ENCODE measurements at places on chromosomes 16 and 17.

DNA sequence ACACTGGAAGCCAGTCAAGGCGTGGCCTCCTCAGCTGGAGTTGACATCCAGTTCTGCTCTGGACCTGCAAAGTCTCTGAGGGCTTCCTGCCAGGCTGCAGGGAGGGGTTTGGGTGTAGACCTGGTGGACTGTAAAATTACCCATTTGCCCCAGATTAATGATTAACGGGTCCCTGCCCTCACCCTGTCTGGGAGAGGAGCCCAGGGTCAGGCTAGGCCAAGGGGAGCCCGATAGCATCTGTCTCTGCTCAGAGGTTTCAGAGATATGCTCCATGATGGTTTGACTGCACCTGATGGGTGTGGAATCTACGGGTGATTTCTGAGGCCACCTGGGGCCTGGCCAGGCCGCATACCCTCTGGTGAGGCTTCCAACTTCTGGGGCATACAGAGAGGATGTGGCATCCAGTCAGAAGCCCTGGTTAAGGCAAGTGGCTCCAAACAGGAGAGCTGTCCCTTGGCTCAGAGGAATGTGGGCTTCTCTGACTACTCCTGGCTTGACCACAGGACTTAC is 11.2 kb downstream of the PPY start:
- DNase-seq: no peak

- peak; percentile 43 for DNase-seq
Observed at GRCh38 chr17:58270476-58271215, 10.1 kb downstream of the MPO start.

DNA sequence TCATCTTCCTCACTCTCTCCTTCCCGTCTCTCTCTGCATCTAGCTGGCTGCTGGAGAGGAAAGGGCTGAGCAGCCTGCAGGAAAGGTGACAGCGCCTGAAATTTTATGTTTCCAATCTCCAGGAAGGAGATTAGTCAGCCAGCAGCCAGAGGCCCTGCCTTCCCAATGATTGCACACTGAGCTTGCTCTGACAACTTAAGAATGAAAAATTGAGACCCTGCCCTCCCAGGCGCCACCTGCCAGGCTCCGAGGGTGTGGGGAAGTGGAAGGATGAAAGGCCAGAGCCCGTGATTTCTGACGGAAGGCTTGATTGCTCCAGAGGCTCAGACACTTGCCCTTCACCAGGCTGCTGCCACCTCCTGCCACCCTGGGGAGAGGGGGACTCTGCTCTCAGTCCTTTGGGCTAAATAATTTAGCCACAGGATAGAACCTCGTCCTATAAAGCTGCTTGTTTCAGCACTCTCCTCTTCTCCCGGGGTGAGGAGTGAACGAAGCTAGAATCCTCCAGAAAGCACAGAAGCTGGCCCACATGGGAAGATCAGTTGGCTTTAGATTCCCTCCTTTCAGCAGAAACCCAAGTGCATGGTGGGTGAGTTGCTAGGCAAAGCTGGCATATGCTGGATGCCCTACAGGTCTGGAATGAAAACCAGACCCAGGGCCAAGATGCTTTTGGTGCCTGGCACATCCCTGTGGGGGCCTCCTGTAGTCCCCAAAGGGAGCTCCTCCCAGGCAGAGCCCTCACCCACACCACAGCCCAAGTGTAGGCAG is 33.5 kb downstream of the GRIN2C start:
- DNase-seq: no peak

DNA sequence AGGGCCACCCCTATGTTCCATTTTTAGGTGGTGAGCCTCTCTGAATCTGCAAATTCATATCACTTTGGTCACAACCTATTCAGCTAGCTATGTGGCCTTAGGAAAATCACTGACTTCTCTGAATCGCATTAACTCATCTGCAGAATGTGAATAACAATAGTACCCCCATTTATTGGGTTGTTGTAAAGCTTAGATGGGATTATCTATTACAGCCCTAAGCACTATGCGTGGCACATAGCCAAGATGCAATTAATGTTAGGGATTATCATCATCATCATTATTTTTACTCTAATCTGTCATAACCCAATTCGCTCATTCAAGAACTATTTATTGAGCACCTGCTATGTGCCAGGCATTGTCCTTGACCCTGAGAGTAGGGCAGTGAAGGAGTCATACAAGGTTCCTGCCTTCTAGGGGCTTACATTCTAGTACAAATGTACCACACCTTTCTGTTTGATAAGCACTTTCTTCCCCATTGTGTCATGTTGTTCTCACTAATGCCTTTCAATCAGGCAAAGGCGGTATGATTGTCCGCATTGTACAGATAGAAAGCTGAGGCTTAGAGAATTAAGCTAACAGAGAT is 38.5 kb downstream of the CHD9 start:
- DNase-seq: no peak

DNA sequence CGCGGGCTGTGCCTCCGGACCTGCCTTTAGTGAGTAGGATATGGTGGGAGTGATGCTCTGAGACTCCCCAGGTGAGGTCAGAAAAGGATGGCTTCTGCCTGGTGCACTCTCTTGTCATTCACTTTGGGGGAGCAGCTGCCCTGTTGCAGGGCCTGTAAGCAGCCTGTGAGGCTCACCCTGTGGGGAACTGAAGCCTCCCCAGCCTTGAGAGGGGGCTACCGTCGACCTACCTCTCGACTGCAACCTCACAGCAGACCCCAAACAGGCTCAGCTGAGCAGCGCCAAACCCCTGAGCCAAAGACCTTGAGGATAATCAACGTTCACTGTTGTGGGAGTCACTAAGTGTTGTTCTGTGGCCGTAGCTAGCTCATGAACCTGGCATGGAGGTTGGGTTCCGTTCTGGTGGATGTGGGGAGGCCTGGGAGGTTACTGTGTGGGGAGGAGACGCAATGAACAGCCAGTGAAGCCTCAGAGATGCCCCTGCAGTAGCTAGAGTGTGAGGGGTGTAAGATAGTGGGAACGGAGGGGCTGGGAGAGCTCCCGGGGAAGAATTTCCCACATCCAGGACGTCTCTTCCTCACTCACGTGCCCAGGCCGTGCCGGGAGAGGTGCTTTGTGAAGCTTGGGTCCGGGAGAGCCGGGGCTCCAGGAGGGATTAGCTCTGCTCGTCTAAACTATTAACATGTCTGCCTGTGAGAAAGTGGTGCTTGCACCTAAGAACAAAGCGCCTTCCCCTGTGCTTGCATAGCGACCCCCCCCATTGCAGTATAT is 38.8 kb downstream of the METRNL start:
- no peak for DNase-seq
